ENCODE measurements at places on chromosomes 16 and 17.

- no peak for DNase-seq
Observed at GRCh38 chr16:21704266-21704665, 40.5 kb downstream of the OTOA start.

GRCh38 chr17:10754861-10755591 lies 25.2 kb upstream of the TMEM220 start:
- no peak for DNase-seq

DNA sequence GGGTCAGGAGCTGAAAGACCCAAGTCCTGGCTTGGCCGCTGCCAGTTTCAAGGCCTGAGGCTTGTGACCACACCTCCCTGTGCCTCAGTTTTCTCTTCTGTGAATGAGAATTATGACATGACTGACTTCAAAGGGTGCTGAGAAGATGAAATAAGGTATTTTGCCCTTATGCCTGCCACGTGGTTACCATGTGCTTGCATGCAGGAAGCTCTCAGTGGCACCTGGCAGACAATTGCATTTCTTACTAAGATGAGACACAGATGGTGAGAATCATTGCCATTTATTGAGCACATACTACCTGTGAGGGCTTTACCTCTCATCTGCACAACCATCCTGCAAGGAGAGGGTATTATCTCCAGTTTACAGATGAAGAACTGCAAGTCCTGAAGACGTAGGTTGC lies 69.8 kb downstream of the MRM1 start:
- DNase-seq, result no peak

DNA sequence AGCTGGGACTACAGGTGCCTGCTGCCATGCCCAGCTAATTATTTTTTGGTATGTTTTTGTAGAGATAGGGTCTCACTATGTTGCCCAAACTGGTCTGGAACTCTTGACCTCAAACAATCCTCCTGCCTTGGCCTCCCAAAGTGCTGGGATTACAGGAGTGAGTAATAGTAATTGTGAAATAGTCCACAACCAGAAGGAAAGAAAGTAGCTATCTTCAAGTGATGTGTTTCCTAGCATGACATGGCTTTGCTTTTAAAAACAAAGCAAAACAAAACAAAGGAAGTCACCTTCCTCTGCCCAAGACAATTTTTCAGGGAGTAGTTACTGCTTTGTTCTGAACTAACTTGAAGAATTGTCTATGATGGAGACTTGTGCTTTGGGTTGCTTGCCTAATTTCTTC lies 27.0 kb downstream of the ATP6V0A1 start:
- no peak for DNase-seq

- DNase-seq, result no peak
Observed at GRCh38 chr17:58172369-58173071, 5.7 kb downstream of the OR4D2 start.
